ENCODE measurements at places on chromosomes 3 and 15.

- no peaks in the 10 kb centered on the region for H3K4me1 ChIP-seq
- H3K36me3 ChIP-seq: no peaks in the 10 kb centered on the region
- H3K4me3 ChIP-seq: no peak overlapping the region
- DNase-seq: no peak
- H3K27ac ChIP-seq: no peak overlapping the region
Observed at GRCh38 chr3:24037971-24038370, 92.9 kb downstream of the NR1D2 start.

GRCh38 chr15:43268111-43269105, 1.7 kb upstream of the TGM5 start:
- no peaks in the 10 kb centered on the region for H3K36me3 ChIP-seq
- no peaks in the 10 kb centered on the region for H3K4me1 ChIP-seq
- H3K27ac ChIP-seq: no peak overlapping the region
- DNase-seq: no peak
- H3K4me3 ChIP-seq: no peak overlapping the region

- no peak overlapping the region for H3K4me3 ChIP-seq
- H3K4me1 ChIP-seq: no peaks in the 10 kb centered on the region
- no peaks in the 10 kb centered on the region for H3K36me3 ChIP-seq
- no peak overlapping the region for H3K27ac ChIP-seq
- DNase-seq: no peak
- H3K27me3 ChIP-seq: no peaks in the 10 kb centered on the region
Observed at GRCh38 chr3:124303305-124303910, 311.5 kb upstream of the ROPN1 start.

- H3K36me3 ChIP-seq: no peaks in the 10 kb centered on the region
- no peak overlapping the region for H3K27ac ChIP-seq
- H3K4me1 ChIP-seq: no peaks in the 10 kb centered on the region
- no peaks in the 10 kb centered on the region for H3K27me3 ChIP-seq
- no peak overlapping the region for H3K4me3 ChIP-seq
Observed at GRCh38 chr3:56914646-56915045, 112.9 kb upstream of the ARHGEF3 start.

DNA sequence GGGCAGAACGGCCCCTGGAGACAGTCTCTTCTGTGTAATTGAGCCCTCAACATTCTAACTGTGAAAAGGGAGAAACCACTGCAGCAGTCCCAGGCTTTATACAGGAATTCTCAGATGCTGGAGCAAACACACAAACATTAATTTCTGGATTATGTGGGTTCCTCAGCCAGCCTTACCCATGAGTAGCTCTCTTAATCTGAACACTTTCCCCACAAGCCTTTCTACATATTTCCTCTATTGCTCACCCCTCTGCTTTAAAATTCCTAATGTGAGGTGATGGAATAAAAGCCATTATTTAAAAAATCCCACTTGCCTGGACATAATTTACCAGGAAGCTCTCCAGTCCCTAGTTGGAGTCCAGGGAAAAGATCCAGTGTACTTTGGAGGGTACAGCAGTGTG, 139.0 kb downstream of the CTNNB1 start:
- H3K27me3 ChIP-seq: no peaks in the 10 kb centered on the region
- no peaks in the 10 kb centered on the region for H3K4me1 ChIP-seq
- H3K36me3 ChIP-seq: no peaks in the 10 kb centered on the region

GRCh38 chr3:39149498-39150147, 3.8 kb downstream of the CSRNP1 start:
- peaks cover 51% of the 10 kb centered on the region for H3K4me1 ChIP-seq
- peaks cover 5% of the 10 kb centered on the region for H3K36me3 ChIP-seq
- H3K27me3 ChIP-seq: no peaks in the 10 kb centered on the region
- no peak for DNase-seq
- H3K4me3 ChIP-seq: no peak overlapping the region

DNA sequence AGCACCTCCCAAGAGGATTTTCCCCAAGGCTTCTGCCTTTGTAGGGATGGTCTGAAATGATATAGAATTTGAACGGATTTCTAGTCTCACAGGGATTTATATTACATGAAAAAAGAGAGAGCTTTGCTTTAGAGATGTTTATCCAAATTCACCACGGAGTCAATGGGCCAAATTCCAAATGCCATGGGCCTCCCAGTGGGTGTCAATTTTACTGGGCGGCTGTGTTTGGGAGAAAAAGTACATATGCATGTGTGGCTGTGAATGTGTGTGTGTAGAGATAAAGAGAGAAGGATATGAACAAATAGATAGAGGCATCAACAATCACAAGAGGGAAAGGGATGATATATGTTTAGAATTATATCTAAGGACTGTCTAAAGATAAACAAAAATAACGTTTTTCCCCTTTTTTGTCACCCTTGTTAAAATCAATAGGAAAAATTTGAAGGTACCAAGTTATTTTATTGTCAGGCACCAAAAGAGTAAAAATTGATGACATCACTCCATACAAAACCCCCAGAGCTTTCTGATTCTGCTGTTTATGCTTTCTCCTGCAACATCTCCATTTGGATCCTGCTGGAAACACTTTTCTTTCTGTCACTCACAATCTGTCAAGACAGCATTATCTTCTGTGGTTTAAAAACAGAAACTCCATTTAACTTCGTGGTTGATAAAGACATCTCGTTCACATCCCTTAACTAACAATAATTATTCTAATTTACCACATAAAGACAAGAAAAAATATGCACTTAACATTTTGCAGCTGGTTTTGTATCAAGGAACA, 160.7 kb downstream of the FHIT start:
- no peak for DNase-seq
- no peaks in the 10 kb centered on the region for H3K36me3 ChIP-seq
- no peaks in the 10 kb centered on the region for H3K4me1 ChIP-seq
- no peak overlapping the region for H3K4me3 ChIP-seq

DNA sequence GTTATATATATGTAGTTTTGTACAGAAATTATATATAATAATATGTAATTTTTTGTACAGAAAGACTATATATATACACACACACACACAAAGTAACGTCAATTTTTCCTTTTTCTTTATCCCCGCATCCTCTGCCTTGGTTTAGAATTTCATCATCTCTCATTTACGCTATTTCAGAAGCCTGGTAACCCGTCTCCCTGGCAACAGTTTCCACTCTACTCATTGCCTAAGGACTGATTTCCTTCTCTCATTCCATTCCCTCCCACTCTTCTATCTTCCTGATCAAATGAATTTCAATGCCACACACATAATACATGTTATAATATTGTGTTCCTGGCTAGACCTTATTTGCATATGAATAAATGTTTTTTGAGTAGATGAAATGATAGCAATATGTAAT, 47.8 kb upstream of the NDN start:
- DNase-seq: no peak
- H3K4me3 ChIP-seq: no peak overlapping the region
- H3K27me3 ChIP-seq: no peaks in the 10 kb centered on the region
- no peaks in the 10 kb centered on the region for H3K36me3 ChIP-seq

DNA sequence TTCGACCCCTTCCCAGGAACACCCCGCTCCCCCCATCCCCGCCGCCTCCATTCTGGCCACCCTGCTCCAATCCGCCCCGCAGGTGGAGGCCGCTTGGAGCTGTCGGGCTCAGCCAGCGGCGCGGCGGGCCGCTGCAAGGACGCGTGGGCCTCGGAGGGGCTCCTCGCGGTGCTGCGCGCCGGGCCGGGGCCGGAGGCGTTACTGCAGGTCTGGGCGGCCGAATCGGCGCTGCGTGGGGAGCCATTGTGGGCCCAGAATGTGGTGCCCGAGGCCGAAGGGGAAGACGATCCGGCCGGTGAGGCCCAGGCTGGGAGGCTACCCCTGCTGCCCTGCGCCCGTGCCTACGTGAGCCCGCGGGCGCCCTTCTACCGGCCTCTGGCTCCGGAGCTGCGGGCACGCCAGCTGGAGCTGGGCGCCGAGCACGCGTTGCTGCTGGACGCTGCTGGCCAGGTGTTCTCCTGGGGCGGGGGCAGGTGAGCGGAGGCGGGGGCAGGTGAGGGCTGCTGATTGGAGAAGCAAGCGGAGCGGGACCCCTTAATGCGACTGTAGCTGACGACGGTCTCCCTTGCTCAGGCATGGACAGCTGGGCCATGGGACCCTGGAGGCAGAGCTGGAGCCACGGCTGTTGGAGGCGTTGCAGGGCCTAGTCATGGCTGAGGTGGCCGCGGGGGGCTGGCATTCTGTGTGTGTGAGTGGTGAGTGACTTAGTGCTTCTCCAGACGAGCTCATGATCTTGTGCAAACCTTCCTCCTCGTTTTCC, 2.5 kb downstream of the RCCD1 start:
- peak; percentile 34 for DNase-seq
- no peak overlapping the region for H3K27ac ChIP-seq
- H3K36me3 ChIP-seq: peaks cover 16% of the 10 kb centered on the region
- no peaks in the 10 kb centered on the region for H3K4me1 ChIP-seq
- H3K27me3 ChIP-seq: no peaks in the 10 kb centered on the region

GRCh38 chr3:8762607-8763377, 6.6 kb downstream of the OXTR start:
- no peak overlapping the region for H3K27ac ChIP-seq
- H3K4me3 ChIP-seq: no peak overlapping the region
- H3K27me3 ChIP-seq: no peaks in the 10 kb centered on the region
- no peaks in the 10 kb centered on the region for H3K4me1 ChIP-seq
- DNase-seq: no peak

DNA sequence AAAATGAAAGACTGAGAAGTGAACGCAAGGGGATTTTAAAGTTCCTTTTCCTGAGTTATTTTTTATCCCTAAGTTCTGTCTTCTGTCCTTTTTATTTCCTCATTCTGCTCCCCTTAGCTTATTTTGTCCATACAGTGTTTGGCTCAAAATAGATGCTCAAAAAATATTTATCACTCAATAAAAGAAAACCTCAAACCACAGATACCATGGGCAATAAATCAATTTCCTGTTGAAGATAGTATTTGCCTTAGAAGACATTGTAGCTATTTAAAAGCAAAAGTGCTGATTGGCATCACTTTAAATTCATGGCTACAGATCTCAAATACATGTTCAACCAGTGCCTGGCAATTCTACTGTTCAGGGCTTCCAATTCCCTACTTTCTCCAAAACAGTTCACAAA, 316.5 kb upstream of the ADAMTS9 start:
- no peaks in the 10 kb centered on the region for H3K27me3 ChIP-seq
- no peaks in the 10 kb centered on the region for H3K36me3 ChIP-seq
- DNase-seq: no peak

- H3K4me1 ChIP-seq: peaks cover 37% of the 10 kb centered on the region
- no peaks in the 10 kb centered on the region for H3K36me3 ChIP-seq
- no peak for DNase-seq
- no peaks in the 10 kb centered on the region for H3K27me3 ChIP-seq
- H3K4me3 ChIP-seq: peak overlapping the region; percentile 92
- peak overlapping the region; percentile 89 for H3K27ac ChIP-seq
Observed at GRCh38 chr3:14123308-14124222, 1.1 kb downstream of the CHCHD4 start.

- H3K36me3 ChIP-seq: no peaks in the 10 kb centered on the region
- no peak overlapping the region for H3K4me3 ChIP-seq
- DNase-seq: peak; percentile 77
- H3K27me3 ChIP-seq: no peaks in the 10 kb centered on the region
- no peak overlapping the region for H3K27ac ChIP-seq
- peaks cover 14% of the 10 kb centered on the region for H3K4me1 ChIP-seq
Observed at GRCh38 chr3:66598168-66598567, 97.3 kb upstream of the LRIG1 start.

DNA sequence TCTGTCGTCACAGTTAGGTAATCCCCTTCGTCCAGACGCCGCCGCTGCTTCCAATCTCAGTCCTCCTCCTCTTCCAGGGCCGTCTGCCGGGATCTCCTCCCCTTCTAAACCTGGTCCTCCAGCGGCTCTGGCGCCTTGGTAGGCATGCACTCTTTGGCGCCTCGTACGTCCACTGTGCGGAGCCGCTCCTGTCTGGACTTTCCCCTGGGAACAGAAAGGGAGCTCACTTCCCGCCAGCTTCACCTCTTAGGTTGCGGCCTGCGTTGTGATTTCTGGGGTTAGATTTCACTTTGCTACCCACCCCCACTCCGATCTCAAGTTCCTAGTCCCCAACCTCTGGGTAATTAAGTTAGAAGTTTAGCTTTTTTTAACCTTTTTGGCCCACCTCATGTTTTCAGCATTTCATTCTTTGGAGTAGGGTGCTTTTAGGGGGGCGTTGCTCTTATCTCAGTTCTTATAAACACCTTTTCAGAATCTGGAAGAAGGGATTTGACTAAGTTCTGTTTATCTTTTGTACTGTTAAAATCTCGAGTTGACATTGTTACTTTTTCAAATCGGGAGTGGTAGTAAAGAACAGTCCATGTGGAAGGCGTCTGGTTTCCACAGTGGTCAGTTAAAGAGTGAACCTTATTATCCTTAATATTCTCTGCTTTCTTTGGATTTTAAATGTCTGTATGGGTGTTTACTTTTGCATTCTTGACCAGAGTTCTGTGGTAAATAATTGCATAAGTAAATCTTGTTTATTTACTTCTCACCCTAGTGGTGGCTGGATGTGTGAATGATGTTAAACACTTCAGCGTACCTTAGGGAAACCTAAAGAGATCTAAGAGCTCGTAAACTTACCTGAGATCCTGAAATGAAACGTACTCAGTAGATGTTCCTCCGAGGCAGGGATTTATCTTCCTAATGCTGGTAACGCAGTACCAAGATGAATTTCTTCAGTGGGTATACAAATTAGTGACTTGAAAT, 611 bp downstream of the CTDSPL2 start:
- no peak for DNase-seq
- H3K4me1 ChIP-seq: no peaks in the 10 kb centered on the region
- peak overlapping the region; percentile 90 for H3K27ac ChIP-seq
- H3K4me3 ChIP-seq: peak overlapping the region; percentile 84
- no peaks in the 10 kb centered on the region for H3K36me3 ChIP-seq
- H3K27me3 ChIP-seq: no peaks in the 10 kb centered on the region

GRCh38 chr15:29141308-29142128, 128.1 kb downstream of the NSMCE3 start:
- no peak overlapping the region for H3K27ac ChIP-seq
- H3K27me3 ChIP-seq: no peaks in the 10 kb centered on the region
- H3K36me3 ChIP-seq: no peaks in the 10 kb centered on the region
- H3K4me1 ChIP-seq: no peaks in the 10 kb centered on the region

DNA sequence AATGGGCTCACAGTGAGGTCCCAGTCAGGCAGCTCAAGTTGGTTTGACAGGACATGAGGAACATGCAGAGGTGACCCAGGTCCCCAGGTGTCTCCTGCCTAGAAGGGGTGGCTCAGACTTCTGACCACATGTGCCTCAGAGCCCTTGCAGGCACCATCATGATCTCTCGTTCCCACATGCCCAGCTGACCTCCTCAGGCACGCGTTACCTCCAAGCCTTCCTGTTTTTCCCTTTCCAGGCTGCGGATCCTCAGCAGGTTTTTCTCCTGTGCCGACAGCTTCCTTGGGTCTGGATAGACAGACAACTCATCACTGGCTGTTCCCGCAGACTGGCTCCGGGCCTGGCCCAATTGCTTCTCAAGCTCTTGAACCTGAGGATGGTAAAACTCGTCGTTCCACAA, 30.4 kb downstream of the CCDC13 start:
- no peak overlapping the region for H3K27ac ChIP-seq
- H3K4me1 ChIP-seq: no peaks in the 10 kb centered on the region
- H3K36me3 ChIP-seq: no peaks in the 10 kb centered on the region
- H3K4me3 ChIP-seq: no peak overlapping the region
- no peaks in the 10 kb centered on the region for H3K27me3 ChIP-seq

DNA sequence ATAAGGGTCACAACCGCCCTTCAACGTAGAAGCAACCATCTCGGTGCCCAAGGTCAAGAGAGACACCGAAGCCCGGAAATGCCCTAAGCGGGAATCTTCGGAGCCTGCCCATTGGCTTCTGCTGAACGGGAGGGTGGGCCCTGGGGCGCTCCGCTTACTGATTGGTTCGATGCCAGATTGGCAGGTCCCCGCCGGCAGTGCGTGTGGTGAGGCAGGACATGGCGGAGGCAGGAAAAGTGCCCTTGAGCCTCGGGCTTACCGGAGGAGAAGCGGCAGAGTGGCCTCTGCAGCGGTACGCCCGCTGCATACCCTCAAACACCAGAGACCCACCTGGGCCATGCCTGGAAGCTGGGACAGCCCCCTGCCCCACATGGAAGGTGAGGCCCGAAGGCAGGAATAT, at the start of gene REC114:
Gene REC114, plus strand, starts transcription at position 197 of the 400 bp plus-strand sequence. Its CDS starts 22 bp downstream, at position 219.
- H3K27me3 ChIP-seq: no peaks in the 10 kb centered on the region
- H3K27ac ChIP-seq: no peak within 1 kb of the TSS
- no peaks in the 10 kb centered on the region for H3K4me1 ChIP-seq
- no peak within 1 kb of the TSS for H3K4me3 ChIP-seq
